ENCODE measurements at places on chromosomes 2 and 18. TPM values are rescaled to one million over a fixed set of nuclear protein-coding genes. Genes with fewer than 3 reads are reported as not detected.
A peak's percentile ranks its signal among the peaks of the same experiment; 100 is the strongest.

The TBR1 gene
- total RNA-seq, result 0.09 TPM

GRCh38 chr2:236614551-236614950 is 44.9 kb downstream of the ACKR3 start:
- no peak for DNase-seq

- no peak for DNase-seq
These were observed 234.5 kb downstream of the ANKRD36B start for GRCh38 chr2:97355176-97355575.

DNA sequence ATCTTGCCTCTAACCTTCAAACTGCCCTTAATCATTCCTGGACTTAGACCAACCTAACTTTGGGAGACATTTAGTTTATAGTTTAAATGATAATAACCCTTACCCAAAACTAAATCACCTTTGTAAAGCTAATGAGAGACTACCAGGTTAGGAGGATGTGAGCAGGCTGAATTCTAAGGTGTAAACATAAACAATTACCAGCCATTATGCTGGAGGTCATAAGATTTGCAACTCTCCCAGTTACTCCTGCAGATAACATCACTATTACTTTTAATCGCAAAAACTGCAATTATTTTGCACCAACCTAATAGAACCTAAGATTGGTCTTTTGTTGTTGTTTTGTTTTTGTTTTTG is 86.5 kb upstream of the MSH6 start:
- no peak for DNase-seq

DNA sequence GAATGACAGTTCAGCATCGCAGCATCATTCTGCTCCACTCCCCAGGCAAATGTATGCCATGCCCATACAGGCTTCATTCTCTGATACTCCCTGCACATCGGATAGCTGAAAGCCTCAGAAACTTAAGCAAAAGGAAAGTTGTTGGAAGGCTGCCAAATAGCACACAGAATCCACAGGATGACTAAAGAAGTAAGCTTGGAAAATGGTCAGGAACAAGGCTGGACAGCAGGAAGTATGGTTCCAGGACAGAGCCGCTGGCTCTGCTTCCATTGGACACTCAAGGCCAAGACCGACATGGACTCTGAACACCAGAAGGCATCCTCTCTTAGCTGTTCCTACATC is 256.5 kb downstream of the CDH20 start:
- no peak for DNase-seq

DNA sequence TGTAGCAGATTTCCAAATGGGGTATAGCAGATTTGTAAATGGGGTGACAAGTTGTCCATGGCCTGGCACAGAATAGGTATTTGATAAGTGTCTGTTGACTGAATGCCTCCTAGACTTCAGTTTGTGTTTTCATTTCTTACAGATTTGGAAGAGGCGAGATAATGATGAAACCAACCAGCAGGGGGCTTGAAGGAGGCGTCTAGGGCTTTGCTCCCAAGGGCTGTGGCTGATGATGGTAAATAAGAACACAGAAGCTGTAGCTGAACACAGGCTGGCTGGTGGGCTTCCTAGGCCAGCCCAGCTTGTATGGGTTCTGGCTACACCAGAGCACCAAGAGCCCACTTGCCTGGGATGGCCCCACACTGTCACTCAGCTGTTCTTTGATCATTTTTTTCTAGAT is 19.4 kb downstream of the SFTPB start:
- DNase-seq, result peak; percentile 18
